ENCODE measurements at places on chromosomes 12 and 14.

GRCh38 chr12:112333019-112333418 lies 49.2 kb downstream of the HECTD4 start:
- no peak for DNase-seq

- DNase-seq = no peak
Measured at GRCh38 chr12:5947006-5947405, 1.9 kb upstream of the ANO2 start.

DNA sequence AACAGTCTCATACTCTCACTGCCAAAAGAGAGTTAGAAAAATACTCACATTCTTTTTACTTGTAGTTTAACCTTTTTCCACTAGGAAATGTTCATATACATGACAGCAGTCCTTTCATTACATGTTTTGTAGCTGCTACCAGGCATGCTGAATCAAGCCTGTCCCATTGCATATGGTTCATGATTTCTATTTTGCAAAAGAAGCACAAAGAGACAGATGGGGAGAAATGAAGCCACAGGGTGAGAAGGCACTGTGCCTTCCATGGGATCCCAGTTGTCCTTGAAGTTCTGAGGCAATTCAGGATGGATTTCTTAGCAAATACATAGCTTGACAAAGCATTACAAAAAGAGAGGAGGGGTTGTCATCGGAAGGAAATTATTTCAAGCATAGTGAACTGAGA lies 89.5 kb downstream of the SMOC1 start:
- no peak for DNase-seq

DNA sequence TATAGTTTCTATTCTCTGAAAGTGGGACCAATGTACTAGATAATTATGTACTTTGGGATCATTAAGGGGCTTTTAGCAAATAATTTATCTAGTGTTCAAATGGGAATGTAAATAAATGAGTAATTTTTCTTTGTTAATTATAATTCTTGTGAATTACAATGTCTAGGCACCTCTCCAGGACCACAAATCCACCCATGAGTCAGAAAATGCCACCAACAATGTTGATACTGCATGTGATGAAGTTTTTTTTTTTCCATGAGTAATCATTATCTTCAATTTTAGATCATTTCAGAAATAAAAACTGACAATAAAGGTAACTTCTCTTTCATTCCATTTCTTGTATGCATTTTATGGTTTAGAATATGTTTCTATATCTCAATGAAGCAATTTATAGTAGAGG lies 470.3 kb downstream of the VRK1 start:
- no peak for DNase-seq

- no peak for DNase-seq
Measured at GRCh38 chr12:111227476-111228420, 141.1 kb downstream of the PHETA1 start.

DNA sequence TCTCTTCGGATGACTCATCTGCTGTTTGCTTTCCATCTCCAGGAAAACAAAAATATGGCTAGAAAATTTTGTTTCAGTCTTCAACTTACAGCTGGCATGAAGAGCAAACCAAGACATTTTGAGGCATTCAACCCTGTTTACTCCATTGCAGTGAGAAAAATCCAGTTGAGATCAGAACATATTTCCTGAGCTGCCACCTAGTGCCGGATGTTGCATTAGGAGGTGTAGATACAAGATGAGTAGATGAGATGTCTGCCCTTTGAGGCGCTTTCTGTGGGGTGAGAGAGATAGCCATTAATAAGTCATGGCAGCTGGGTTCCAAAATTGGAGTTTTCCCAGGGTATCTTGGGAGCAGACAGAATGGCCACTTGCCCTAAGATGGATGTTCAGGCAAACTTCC lies 171.1 kb downstream of the PRKCH start:
- no peak for DNase-seq

DNA sequence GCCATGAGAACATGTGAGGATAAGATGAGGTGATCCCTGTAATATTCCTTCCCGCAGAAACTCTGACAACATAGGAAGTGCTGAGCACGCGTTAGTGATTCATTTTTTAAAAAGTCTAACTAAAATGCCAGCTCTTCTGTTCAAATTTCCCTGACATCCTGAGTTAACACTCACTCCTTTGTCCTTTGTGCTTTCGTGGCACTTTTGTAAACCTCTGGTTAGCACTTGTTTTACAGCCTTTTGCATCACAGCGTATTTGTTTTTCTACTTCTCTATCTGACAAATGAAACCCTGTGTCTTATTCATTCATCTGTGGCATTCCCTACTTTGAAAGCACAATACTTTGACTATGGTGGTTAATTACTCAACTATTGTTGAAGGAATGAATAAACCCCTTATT lies 313.6 kb downstream of the NUAK1 start:
- no peak for DNase-seq

DNA sequence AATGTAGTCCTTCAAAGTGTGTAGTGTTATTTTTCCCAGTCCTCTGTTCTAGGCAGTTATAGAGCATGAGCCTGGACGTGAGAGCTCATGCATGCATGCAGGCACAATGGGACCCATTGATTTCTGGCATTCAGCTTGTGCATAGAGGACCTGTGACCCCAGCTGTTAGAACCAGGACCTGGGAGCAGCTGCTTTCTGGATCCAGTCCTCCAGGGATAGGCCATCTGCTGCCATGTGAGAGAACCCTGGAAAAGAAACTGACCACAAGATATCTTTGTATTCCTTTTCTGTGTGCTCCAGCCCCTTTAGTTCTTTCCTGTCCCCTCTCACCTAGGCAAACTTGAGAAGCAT lies 76.9 kb downstream of the SUSD6 start:
- DNase-seq = no peak

DNA sequence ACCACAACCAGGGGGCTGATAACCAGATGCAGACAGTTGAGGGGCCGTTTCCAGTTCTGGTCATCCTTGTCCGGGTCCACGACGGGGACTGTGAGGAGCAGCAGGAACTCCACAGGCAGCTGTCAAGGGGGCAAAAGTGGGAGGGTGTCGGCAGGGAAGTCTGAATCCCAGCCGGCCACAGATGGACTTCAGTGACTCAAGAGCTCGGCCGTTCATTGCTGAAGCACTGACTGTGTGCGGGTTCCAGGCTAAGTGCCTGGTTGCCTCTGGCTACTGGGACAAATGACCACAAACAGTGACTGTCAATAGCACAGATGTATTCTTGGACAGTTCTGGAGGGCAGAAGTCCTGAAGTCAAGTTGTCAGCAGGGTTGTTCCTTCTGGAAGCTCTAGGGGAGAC lies 19.6 kb downstream of the SLC8B1 start:
- no peak for DNase-seq

- DNase-seq = no peak
Measured at GRCh38 chr14:105529319-105529568, 2.9 kb downstream of the TMEM121 start.

- DNase-seq = no peak
Measured at GRCh38 chr14:65414961-65415589, 2.5 kb downstream of the FUT8 start.
